ENCODE measurements at places on chromosomes 7 and 10. TPM values are rescaled to one million over a fixed set of nuclear protein-coding genes. Genes with fewer than 3 reads are reported as not detected.

TACR2 gene
- 0.49 TPM for total RNA-seq

CDK1 gene
- total RNA-seq = 3.1 TPM

RELN gene
- total RNA-seq = 3.6 TPM

DNA sequence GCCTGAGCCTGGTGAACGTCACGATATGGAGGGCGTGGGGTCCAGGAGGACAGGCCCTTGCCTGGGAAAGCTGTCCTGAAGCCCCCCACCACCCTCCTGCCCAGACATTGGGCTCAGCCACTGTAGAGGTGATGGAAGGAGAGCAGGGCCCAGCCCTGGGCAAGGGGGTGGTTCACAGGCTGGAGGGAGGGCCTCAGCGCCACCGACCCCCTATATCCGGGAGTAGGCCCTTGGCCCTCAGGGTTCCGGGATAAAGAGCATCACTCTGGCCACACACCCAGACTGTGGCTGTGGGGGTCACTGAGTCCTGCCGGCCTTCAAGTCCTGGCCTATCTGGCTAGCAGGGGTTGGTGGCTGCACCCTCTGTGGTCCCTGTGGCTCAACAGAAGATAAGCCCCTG lies 55.3 kb upstream of the GTF2IRD1 start:
- DNase-seq = no peak
- H3K27ac ChIP-seq = no peak overlapping the region
- H3K36me3 ChIP-seq = no peaks in the 10 kb centered on the region
- H3K4me1 ChIP-seq = no peaks in the 10 kb centered on the region
- H3K27me3 ChIP-seq = no peaks in the 10 kb centered on the region
- H3K4me3 ChIP-seq = no peak overlapping the region

DNA sequence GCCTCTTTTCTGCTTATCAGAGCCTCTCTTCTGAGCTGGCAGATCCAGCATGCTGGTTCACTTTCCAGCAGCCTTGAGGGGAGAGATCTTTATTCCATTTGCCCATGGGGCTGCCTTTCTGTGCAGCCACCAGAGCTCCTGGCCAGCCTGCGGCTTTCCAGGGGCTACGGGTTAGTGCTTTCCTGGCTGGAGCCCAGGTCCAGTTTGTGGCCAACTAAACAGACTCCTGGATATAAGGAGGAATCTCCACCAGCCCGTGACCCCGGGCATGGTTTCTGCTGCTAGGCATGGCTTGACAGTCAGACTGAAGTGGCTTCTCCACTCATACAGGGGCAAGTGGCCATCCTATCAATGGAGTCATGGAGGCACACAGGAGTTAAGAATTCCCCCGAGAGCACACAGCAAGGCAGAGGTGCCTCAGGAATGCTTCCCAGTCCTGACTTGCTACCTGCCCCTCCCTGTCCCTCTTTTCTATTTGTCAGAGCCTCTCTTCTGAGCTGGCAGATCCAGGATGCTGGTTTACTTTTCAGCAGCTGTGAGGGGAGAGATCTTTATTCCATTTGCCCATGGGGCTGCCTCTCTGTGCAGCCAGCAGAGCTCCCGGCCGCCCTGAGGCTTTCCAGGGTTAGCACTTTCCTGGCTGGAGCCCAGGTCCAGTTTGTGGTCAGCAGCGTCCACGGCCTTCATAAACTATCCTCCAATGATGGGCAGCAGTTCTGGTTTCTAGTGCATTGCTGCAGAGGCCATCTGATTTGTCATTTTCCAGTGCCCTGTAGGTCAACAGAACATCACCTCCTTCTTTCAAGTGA lies 35.9 kb downstream of the TSPAN15 start:
- no peak overlapping the region for H3K4me3 ChIP-seq
- no peaks in the 10 kb centered on the region for H3K36me3 ChIP-seq
- no peak overlapping the region for H3K27ac ChIP-seq

- H3K27me3 ChIP-seq = no peaks in the 10 kb centered on the region
- H3K27ac ChIP-seq = no peak overlapping the region
- DNase-seq = peak; percentile 35
- H3K4me1 ChIP-seq = no peaks in the 10 kb centered on the region
- H3K36me3 ChIP-seq = no peaks in the 10 kb centered on the region
- no peak overlapping the region for H3K4me3 ChIP-seq
Measured at GRCh38 chr7:73809467-73809951, 21.3 kb upstream of the CLDN4 start.

GRCh38 chr7:826230-826917 lies 5.9 kb upstream of the SUN1 start:
- no peaks in the 10 kb centered on the region for H3K27me3 ChIP-seq
- no peak overlapping the region for H3K4me3 ChIP-seq
- peak overlapping the region; percentile 9 for H3K27ac ChIP-seq
- no peak for DNase-seq
- no peaks in the 10 kb centered on the region for H3K36me3 ChIP-seq

- H3K4me1 ChIP-seq = no peaks in the 10 kb centered on the region
- H3K36me3 ChIP-seq = no peaks in the 10 kb centered on the region
- no peak for DNase-seq
- H3K27me3 ChIP-seq = no peaks in the 10 kb centered on the region
Measured at GRCh38 chr10:117345143-117345542, 30.1 kb downstream of the PDZD8 start.

Measured in aorta (tissue), 5 donors.